ENCODE measurements at places on chromosomes 2 and 18. TPM values are rescaled to one million over a fixed set of nuclear protein-coding genes. Genes with fewer than 3 reads are reported as not detected.

DNA sequence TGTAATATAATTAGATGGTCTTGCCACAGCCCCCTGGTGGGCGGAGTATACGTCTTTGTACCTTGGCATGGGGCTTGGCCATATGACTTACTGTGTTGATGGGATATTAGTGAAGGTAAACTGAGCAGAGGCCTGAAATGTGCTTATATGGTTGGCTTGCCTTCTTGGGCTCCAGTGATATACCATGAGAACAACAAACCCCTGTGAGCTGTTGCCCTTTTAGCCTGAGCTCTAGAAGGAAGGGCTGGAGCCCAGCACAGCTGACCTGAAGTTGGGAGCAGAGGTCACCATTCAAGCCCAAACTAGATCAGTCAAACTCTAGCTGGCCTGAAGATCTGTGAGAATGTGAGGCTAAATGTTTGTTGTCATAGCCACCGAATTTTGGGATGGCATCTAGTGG is 75.2 kb upstream of the CD302 start:
- H3K36me3 ChIP-seq: no peaks in the 10 kb centered on the region
- no peak overlapping the region for H3K4me3 ChIP-seq
- no peaks in the 10 kb centered on the region for H3K27me3 ChIP-seq
- no peak overlapping the region for H3K27ac ChIP-seq
- H3K4me1 ChIP-seq: no peaks in the 10 kb centered on the region

GRCh38 chr2:230582851-230583283 is 129.8 kb upstream of the CAB39 start:
- no peaks in the 10 kb centered on the region for H3K36me3 ChIP-seq
- no peak for DNase-seq
- H3K4me1 ChIP-seq: no peaks in the 10 kb centered on the region
- no peak overlapping the region for H3K4me3 ChIP-seq

The SERPINB10 gene
- total RNA-seq: not detected

The COL4A3 gene
- 1.6 TPM for total RNA-seq

The RALBP1 gene
- total RNA-seq: 84.7 TPM

- H3K36me3 ChIP-seq: no peaks in the 10 kb centered on the region
- no peaks in the 10 kb centered on the region for H3K4me1 ChIP-seq
- H3K4me3 ChIP-seq: no peak overlapping the region
- H3K27ac ChIP-seq: no peak overlapping the region
Observed at GRCh38 chr2:213089438-213089837, 62.0 kb downstream of the IKZF2 start.

- H3K4me1 ChIP-seq: no peaks in the 10 kb centered on the region
- no peak for DNase-seq
- H3K27me3 ChIP-seq: no peaks in the 10 kb centered on the region
- no peak overlapping the region for H3K4me3 ChIP-seq
- H3K36me3 ChIP-seq: no peaks in the 10 kb centered on the region
- no peak overlapping the region for H3K27ac ChIP-seq
Observed at GRCh38 chr2:25032901-25033300, 9.0 kb upstream of the EFR3B start.

DNA sequence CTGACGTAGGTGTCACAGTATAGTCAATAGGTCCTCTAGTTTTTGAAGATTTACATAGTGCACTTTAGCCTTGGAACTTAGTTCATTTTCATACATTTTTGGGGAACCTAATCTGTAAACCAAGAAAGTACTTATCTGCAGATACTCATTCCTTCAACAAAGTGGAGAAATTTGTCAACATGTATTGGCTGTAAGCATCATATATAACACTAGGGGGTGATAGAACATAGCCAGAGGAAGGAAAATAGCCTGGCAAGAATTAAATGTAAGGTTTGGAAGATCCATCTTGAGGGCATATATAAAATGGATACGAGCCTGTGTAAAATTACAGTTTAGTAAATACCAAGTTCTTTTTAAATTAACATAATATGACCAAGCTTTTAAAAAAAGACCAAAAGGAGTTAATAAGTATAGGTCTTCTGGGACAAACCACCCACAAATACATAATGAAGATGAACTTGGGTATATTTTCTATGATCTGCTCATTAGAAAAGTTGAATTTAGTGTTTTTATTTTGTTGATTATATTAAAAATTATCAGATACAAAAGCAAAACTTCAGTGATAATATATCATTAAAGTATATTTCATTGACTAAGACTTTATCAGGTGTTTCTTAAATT is 18.2 kb downstream of the RPL37A start:
- no peak overlapping the region for H3K27ac ChIP-seq
- H3K4me1 ChIP-seq: peaks cover 6% of the 10 kb centered on the region
- no peaks in the 10 kb centered on the region for H3K36me3 ChIP-seq
- H3K4me3 ChIP-seq: no peak overlapping the region
- no peak for DNase-seq

DNA sequence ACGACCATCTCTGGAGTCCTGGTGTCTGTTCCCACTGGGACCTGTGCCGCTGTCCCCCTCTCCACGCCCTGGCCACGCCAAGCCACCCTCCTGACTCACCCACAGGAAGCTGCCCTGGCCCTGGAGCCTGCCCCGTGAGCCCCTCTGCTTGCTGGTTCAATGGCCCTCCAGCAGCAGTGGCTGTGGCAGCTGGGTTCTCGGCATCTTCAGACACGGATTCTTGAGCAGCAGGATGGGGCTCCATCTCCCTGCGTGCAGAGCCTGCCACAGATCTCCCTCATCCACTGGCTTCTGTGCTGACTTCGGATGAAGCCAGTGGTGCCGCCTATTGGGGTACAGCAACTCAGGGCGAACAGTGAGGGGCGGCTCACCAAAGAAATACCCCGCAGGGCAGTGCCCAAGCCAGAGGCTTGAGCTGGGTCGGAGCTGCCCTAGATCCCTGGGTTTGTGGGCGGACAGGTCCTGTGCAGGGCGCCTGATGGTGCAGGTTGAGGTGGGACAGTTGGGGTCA is 14.0 kb downstream of the CAPN10 start:
- H3K4me1 ChIP-seq: peaks cover 18% of the 10 kb centered on the region
- H3K27ac ChIP-seq: no peak overlapping the region

GRCh38 chr2:218474527-218474926 is 55.6 kb downstream of the VIL1 start:
- peaks cover 62% of the 10 kb centered on the region for H3K36me3 ChIP-seq
- no peaks in the 10 kb centered on the region for H3K4me1 ChIP-seq
- H3K27ac ChIP-seq: no peak overlapping the region
- H3K27me3 ChIP-seq: no peaks in the 10 kb centered on the region
- no peak for DNase-seq
- no peak overlapping the region for H3K4me3 ChIP-seq

GRCh38 chr18:23922939-23923338 is 91.6 kb upstream of the TTC39C start:
- no peaks in the 10 kb centered on the region for H3K27me3 ChIP-seq
- H3K4me3 ChIP-seq: no peak overlapping the region
- DNase-seq: no peak

The CPLX4 gene
- total RNA-seq: not detected

The ACVR1 gene
- total RNA-seq: 21.1 TPM

The C1QL2 gene
- total RNA-seq: not detected

Data from sigmoid colon (tissue), 7 donors.